ENCODE measurements at places on chromosomes 4 and X. TPM values are rescaled to one million over a fixed set of nuclear protein-coding genes. Genes with fewer than 3 reads are reported as not detected.

DNA sequence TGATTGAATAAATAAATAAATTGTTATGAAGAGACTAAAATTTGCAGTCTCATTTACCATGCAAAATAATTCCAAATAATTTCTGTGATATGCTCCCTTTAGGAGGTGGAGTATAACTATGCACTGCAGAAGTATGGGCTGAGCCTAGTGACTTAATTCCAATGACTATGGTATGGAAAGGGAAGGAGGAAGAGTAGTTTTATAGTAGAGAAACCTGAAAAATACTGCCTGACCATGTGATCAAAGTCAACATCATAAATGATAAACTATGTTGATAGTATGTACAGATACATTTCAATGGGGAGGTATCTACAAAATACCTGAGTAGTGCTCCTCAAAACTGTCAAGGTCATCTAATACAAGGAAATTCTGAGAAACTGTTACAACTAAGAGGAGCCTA is 14.6 kb downstream of the CXCL8 start:
- no peak overlapping the region for H3K4me3 ChIP-seq
- H3K27me3 ChIP-seq, result no peaks in the 10 kb centered on the region
- H3K4me1 ChIP-seq, result no peaks in the 10 kb centered on the region
- DNase-seq, result no peak

Gene GC
- total RNA-seq, result 0.34 TPM

Gene NEUROG2
- not detected for total RNA-seq

DNA sequence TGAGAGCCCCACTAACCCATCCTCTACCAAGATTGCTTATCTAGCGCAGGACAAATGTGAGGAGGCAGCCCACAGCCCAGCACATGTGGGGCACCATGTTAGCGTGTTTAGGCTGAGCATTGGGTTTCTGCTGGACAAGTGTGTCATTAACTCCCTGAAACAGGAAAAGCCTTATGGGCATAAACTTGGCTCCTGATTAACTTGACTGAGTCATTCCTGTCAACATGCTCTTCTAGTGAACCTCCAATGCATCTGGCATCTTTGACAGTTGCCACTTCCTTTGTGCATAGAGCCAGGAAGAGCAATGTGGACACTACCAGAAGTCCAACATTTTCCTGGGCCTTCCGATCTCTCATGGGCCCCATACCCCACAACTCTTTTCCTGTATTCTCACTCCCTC is 2.5 kb downstream of the SPIN2A start:
- H3K4me3 ChIP-seq, result no peak overlapping the region
- no peak for DNase-seq
- H3K27me3 ChIP-seq, result no peaks in the 10 kb centered on the region
- no peak overlapping the region for H3K27ac ChIP-seq

DNA sequence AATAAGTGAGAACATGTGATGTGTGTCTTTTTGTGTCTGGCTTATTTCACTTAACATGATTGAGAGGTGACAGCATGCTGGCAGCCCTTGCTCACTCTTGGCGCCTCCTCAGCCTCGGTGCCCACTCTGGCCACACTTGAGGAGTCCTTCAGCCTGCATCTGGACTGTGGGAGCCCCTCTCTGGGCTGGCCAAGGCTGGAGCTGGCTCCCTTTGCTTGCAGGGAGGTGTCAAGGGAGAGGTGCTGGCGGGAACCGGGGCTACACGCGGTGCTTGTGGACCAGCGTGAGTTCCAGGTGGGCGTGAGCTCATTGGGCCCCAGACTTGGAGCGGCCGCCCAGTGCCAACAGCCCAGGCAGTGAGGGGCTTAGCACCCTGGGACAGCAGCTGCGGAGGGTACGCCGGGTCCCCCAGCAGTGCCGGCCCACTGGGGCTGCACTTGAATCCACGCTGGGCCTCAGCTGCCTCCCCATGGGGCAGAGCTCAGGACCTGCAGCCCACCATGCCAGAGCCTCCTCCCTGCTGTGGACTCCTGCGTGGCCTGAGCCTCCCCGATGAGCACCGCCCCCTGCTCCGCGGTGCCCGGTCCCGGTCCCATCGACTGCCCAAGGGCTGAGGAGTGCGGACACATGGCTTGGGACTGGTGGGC is 658.6 kb downstream of the GRXCR1 start:
- H3K36me3 ChIP-seq, result peaks cover 3% of the 10 kb centered on the region
- no peaks in the 10 kb centered on the region for H3K27me3 ChIP-seq
- no peaks in the 10 kb centered on the region for H3K4me1 ChIP-seq
- no peak overlapping the region for H3K27ac ChIP-seq

- H3K36me3 ChIP-seq, result no peaks in the 10 kb centered on the region
- no peaks in the 10 kb centered on the region for H3K4me1 ChIP-seq
- no peak for DNase-seq
- no peak overlapping the region for H3K4me3 ChIP-seq
- H3K27ac ChIP-seq, result no peak overlapping the region
Observed at GRCh38 chr4:170047771-170048354, 21.7 kb upstream of the MFAP3L start.

DNA sequence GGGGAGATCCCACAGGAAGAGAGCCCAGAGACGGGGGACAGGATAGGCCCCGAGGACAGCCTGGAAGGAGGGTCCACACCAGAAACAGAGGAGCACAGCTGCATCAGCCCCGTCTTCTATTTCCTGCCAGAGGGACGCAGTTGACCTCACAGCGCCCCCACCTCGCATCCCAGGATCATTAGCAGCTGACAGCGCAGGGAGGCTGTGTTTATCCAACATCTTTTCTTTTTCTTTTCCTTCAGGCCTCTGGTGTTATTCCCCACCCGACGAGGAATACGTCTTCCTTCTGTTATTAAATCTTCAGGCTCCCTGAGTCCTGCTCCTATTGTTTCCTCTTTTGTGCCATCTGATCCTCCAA is 75.4 kb downstream of the DCHS2 start:
- DNase-seq, result peak; percentile 69
- no peak overlapping the region for H3K27ac ChIP-seq
- H3K36me3 ChIP-seq, result no peaks in the 10 kb centered on the region
- H3K27me3 ChIP-seq, result peaks cover 14% of the 10 kb centered on the region
- no peaks in the 10 kb centered on the region for H3K4me1 ChIP-seq
- H3K4me3 ChIP-seq, result peak overlapping the region; percentile 72

Gene USP17L5
- total RNA-seq, result not detected
